ENCODE measurements at places on chromosomes 2 and 18. TPM values are rescaled to one million over a fixed set of nuclear protein-coding genes. Genes with fewer than 3 reads are reported as not detected.

The PLA2R1 gene
- total RNA-seq = 8.0 TPM

The PPP1R1C gene
- total RNA-seq = 2.2 TPM

The CTLA4 gene
- total RNA-seq = not detected

The KIF1A gene
- total RNA-seq = not detected

The EVA1A gene
- total RNA-seq = 35.9 TPM

The SAG gene
- total RNA-seq = not detected

The HOXD8 gene
- 4.4 TPM for total RNA-seq

The HOXD12 gene
- 0.33 TPM for total RNA-seq

The FARSB gene
- total RNA-seq = 10.7 TPM

The COL3A1 gene
- 1,747 TPM for total RNA-seq

The UGT1A3 gene
- total RNA-seq = not detected

The EIF2AK2 gene
- total RNA-seq = 51.0 TPM

The MAP3K19 gene
- not detected for total RNA-seq

The SYT4 gene
- not detected for total RNA-seq

The SPEG gene
- 60.6 TPM for total RNA-seq

The SNRPD1 gene
- 28.7 TPM for total RNA-seq

The LYG2 gene
- total RNA-seq = not detected

The SERPINB4 gene
- not detected for total RNA-seq

The EPHA4 gene
- 33.2 TPM for total RNA-seq

The RNF25 gene
- total RNA-seq = 31.2 TPM

The PLGLB1 gene
- total RNA-seq = 0.22 TPM

The TUBB8B gene
- not detected for total RNA-seq

The NEU4 gene
- not detected for total RNA-seq

The ZBTB7C gene
- not detected for total RNA-seq

The NT5C1B gene
- 0.33 TPM for total RNA-seq

The KIF5C gene
- 0.66 TPM for total RNA-seq

The SLC9A2 gene
- not detected for total RNA-seq

The GPR45 gene
- total RNA-seq = not detected

The ANKRD36C gene
- total RNA-seq = 64.6 TPM

The ADAM23 gene
- 9.9 TPM for total RNA-seq

The ZC3H6 gene
- 5.4 TPM for total RNA-seq

The BCL11A gene
- total RNA-seq = 0.37 TPM

The C1GALT1C1L gene
- total RNA-seq = 0.50 TPM

The LRP1B gene
- 0.50 TPM for total RNA-seq

The POTEI gene
- total RNA-seq = not detected

The CDKL4 gene
- total RNA-seq = 0.75 TPM

The CDH20 gene
- total RNA-seq = under 0.01 TPM

The UBE2E3 gene
- 79.2 TPM for total RNA-seq

The TXNDC2 gene
- total RNA-seq = 0.22 TPM

The MEP1B gene
- total RNA-seq = not detected

The CYP27C1 gene
- not detected for total RNA-seq

The CNDP1 gene
- total RNA-seq = not detected

The KCNE4 gene
- total RNA-seq = 12.6 TPM

The UGT1A8 gene
- 0.12 TPM for total RNA-seq

The CAPN14 gene
- 0.12 TPM for total RNA-seq

The CHRNG gene
- total RNA-seq = not detected

The RGPD4 gene
- not detected for total RNA-seq

Measured in uterine smooth muscle cell (primary cell).